ENCODE measurements at places on chromosomes 3 and 15.

DNA sequence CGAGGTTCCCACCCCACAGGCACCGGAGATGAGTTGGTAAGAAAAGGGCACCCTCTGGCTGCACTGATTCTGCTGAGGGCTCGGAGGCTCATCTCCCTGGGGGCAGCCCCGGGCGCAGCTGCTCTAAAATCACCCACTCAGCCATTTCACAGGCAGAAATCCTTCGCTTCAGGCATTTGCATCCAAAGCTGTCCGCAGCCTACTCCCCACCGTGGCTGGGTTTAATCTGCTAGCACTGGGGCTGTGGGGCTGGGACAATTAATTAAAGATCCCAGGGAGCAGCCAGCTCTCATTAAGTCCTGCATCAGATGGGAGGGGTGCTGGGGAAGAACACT lies 104.3 kb upstream of the PRR20G start:
- peak; percentile 9 for DNase-seq

- no peak for DNase-seq
These were observed 762.6 kb upstream of the GOLIM4 start for GRCh38 chr3:168858327-168858726.

DNA sequence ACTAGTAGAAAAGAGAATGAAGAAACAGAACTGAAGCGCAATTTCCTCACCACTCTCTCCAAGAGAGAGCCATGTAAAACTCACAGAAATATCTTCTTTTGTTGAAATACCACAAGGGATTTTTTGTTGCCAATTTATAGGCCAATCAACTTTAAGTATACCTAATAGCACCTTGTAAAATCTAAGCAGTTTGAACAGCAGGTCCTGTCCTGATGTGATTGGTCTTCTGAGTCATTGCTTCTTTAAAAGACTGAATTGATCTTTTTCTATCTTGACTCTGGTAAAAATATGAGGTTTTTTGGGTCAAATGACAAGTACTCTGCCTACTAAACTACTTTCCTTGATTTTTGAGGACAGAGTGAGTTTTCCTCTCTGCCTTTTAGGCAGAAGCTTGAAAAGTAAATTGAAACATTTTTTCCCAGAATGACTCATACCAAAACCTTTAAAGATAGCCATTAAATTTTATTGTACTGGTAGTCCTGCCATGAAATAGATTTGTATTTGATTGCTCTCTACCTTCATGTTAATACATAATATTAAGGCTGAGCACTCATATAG lies 343.9 kb upstream of the CBLB start:
- no peak for DNase-seq

DNA sequence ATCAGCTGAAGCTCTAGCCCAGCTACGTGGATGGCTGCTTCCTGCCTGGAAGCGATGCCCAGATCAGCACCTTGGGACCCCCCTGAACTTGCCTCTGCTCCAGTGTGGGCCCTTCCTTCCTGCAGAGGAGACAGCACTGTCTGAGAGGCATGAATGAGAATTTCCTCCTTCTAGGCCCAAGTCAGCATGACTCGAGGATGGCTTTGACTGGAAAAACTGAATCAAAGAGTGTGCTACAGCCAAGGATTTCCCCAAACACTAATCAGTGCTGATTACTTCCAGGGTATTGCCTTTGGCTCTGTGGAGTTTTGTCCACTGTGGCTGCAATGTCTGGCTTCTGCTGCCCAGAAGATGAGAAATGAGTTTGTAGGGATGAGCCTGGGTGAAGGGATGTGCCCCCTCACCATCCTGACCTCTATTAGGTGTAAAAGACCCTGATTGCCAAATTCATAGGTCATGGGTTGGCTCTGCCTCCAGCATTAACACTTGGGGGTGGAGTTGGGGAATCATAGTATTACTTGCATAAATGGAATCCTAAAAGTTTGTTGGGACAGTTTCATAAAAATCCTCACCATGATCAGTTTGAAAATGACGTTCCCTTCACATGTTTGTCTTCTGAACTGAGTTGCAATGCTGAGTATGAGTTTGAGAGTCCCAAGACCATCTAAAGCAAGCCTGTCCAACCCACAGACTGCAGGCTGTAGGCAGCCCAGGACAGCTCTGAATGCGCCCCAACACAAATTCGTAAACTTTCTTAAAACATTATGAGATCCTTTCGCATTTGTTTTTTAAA lies 36.7 kb downstream of the FLNB start:
- no peak for DNase-seq

- DNase-seq: no peak
These were observed 18.2 kb downstream of the PEX5L start for GRCh38 chr3:180018543-180018942.

DNA sequence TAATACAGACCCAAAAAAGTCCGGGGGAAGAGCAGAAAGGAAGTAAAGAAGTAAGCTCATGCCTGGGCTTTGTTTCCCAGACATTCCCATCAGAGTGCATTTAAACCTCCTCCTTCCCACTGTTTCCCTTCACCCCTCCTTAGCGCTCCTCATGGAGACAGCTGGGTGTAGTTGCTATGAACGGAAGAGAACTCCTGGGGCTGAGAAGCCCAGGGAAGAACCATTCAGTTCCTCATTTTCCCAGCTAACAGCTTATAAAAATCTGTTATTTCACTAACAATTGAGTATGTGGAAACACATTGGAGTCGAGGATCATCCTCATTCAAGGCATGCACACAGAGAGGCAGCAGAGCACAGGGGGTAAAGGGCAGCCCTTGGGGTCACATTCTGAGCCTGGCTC lies 299.3 kb downstream of the SHQ1 start:
- no peak for DNase-seq

GRCh38 chr3:170905862-170906261 lies 2.6 kb downstream of the EIF5A2 start:
- no peak for DNase-seq

DNA sequence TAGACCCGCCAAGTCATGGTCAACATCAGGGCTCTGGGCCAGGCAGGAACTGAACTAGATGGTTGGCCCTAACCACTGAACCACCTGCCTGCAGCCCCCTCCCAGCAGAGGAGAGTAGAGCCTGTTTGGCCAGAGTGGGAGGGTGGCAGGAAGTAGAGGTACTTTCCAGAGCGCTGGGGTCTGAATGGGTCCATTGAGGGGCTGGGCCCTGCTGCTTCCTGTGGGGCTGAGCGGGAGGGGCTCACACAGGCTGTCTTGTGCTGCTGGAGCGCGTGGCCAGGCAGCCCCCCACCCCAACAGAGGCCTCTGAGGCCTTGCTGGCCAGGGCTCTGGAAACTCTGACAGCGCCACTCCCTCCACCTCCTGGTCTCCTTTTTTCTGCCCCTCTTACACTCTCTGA lies 17.4 kb downstream of the CSPG4 start:
- DNase-seq: no peak

Data from left ventricle myocardium superior (tissue), 1 donor.